ENCODE measurements at places on chromosomes 13 and 19. TPM values are rescaled to one million over a fixed set of nuclear protein-coding genes. Genes with fewer than 3 reads are reported as not detected.

- no peak for DNase-seq
Observed at GRCh38 chr13:113190181-113190580, 18.3 kb downstream of the PCID2 start.

DNA sequence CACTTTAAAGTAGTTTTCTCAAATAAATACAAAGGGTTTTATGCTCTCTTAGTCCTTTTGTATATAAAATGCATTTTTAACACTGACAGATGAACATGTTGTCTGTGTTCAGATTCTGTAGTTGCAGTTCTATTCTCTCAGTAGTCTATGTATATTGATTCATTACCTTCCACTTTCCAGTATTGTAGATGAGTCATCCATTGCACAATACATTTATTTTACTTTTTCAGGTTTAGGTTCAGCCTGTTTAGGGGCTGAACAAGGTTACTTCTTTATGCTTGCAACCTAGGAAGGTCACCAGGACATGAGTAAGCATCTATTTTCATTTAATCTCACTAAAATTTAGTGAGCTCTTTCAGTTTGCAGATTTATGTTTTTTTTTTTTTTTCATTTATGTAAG lies 173.6 kb downstream of the NALCN start:
- DNase-seq: no peak

THSD1 gene
- total RNA-seq: 26.4 TPM

AMER2 gene
- not detected for total RNA-seq

DNA sequence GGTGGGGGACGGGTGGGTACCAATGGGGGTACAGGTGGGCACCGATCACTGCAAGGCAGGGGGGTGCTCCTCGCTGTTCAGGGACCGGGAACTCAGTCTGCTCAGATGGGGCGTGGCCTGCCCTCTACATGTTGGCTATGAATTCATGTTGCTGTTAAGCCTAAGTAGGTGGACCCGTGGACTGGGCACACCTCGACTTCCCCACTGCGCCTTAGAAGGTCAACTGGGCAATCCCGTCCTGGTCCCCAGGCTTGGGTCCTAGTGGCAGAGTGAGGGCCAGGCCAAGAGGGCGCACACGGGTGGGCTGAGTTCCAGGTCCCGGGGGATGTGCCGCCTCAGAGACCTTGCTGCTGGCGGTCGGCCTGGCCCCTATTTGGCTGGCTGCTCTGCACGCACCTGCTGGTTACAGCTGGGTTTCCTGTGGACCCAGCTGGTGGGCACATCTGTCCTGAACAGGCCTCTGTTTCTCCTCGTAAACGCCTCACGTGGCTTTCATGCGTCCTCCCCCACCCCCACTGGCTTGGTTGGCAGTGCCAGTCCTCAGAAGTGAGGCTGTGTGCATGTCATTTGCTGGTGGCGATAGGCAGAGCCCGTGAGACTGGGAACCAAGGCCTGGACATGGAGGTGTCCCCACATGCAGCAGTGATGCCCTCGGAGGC lies 13.5 kb upstream of the ZNF554 start:
- no peak for DNase-seq

MUC16 gene
- total RNA-seq: not detected

RXFP2 gene
- not detected for total RNA-seq

DNA sequence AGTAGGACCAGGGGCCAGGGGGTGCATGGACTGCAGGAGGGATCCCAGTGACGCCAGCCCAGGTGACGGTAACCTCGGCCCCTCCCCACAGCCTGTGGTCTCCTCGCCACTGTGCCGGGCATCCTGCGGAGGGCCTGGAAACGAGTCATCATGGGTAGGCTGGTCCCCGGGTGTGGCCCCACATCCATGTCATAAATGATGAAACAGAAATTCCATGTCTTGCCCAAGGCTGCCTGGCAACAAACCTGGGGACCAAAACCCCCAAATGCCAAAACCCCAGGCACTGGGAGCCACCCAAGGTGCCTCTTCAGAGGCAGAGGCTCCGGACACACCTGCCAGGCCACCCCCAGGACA lies 20.9 kb downstream of the MAP2K2 start:
- no peak for DNase-seq

PEPD gene
- total RNA-seq: 93.1 TPM

- DNase-seq: no peak
Observed at GRCh38 chr19:15859187-15859586, 38.7 kb downstream of the CYP4F2 start.

GRCh38 chr19:28416245-28416644 lies 796.7 kb downstream of the UQCRFS1 start:
- no peak for DNase-seq

DNA sequence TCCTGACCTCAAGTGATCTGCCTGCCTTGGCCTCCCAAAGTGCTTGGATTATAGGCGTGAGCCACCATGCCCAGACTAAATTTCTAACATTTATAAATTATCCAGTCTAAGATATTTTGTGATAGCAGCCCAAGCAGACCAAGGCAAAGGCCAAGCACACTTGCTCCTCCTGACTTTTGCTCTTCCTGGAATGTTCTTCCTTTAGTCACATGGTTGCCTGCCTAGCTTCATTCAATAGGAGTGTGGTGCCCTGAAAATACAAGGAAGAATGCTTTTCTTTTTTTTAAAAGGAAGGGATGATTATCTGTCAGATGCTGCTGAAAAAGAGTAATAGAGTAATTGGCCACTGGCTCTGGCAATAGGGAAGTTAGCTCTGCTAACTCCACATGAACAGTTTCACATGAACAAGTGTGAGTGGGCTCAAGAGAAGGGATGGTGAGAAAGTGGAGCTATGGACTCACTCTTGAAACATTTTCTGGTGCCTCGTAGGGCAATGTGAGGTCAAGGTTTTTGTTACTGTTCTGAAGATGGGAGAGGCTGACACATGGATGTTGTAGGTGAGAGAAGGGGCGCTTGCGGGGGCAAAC lies 47.1 kb downstream of the USPL1 start:
- no peak for DNase-seq

MAMSTR gene
- total RNA-seq: 0.29 TPM

DNA sequence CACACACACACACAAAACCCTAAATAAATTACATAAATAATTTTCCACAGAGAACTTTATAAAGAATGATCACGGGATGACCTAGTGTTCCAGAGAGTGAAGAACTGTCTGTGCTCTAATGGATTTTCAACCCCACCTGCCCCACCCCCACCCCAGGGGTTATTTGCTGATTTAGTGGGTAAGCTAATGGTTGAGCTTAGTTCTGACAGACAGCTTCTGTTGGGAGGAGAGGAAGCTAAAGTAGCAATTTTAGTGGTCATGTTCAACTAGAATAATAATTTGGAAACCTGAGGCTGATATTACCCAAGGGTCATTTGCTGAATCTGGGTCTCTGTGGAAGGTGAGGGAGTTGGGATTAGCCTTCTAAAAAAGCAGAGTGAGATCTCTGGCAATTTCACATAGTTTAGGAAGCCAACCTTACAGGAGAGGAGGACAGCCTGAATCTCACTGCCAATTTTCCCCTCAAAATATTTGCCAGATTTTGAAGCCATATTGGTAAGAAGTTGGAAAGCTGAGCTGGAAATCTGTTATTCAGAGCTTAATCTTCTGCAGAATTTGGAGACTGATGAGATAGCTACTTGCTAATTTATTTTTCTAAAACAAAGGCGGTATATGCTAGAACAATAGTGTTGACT lies 68.7 kb downstream of the POSTN start:
- DNase-seq: no peak

DNA sequence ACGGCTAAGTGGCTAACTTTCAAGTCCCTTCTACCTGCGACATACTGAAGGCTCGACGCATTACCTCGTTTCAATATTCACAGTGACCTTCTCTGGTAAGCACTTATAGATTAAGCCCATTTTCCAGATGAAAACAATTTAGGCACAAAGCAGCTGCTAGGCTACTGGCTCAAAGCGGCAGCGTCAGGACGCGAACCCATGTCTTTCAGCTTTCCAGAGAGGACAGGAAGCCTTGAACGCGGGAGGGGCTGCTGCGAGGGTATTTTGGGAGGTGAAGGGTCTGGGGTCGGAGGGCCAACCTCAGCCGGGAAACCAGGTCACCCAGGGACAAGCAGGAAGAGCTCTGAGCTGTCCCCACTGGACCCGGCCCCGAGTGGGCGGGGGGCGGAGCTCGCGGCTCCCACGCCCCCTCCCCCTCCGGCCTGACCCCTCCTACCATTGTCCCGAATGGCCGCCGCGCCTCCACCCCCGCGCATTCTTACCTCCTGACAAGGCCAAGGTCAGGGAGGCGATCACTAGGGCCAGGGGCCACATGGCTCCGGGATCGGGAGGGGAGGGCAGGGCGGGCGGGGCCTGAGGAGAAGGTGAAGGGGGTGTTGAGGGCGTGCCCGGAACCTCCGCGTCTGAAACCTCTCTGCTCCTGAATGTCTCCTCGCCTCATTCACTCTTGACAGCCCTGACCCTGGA lies at the start of gene KLK13:
Gene KLK13 (minus strand): TSS at position 559 of the 687 bp plus-strand sequence. CDS start 25 bp downstream, at position 534.
- no peak for DNase-seq

GRCh38 chr13:80437231-80437630 lies 96.3 kb upstream of the SPRY2 start:
- DNase-seq: no peak

DNA sequence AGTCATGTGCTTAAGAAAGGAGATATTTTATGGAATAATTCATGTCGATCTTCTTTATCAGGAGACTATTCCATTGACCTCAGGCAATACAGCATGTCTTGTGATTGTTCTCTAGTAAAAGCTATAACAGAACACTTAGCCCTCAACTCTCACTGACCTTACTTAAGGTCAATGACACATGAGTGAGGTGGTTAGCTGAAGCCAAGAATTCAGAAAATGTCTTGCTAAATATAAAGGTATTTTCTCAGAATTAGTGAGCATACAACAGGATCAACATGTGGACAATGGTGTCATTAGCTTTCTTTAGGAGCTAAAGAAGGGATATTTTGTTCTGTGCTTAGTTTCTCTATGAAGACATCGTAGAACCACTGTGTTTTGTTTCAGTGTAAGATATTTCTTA lies 1730.4 kb upstream of the SLC10A2 start:
- no peak for DNase-seq

DNA sequence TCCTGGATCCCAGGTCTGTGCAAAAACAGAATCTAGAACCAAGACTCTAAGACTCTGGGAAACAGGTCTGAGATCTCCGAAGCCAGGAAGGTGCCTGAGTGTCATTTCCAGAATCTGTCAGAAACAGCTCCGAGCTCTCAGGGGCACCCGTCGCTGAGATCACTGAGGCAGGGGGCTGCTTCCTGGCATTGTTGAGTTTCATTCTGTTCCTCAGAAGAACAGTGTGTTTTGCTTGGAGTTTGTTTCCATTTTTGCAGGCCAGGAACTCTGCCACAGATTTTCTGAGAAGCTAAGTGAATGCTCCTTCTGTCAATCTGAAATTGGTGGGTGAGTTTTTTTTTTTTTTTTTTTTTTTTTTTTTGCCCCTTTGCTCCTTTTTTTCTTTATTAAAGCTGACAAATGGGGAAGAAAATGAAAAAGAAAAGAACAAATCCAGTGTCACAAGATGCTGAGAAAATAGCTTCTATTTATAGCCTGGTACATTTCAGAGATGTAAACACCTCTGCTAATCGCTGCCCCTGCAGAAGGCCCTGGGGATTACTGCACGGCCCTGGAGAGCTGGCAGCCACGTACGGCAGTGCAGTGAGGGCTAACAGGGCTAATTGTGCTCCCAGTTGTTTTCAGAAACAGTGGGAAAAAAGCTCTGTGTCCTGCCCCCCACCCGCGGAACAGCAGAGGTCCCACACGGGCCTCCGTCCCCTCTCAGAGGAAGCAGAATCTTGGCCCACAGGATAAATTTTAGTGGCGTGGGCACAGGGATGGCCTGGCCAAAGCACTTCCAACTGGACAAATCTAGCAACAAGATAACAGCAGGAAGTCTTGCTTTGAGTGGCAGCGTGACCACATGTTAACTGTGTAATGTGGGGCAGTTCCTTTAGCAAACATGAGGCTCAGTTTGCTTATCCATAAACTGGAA lies 237.6 kb upstream of the IRS2 start:
- DNase-seq: no peak

PSG1 gene
- 2.0 TPM for total RNA-seq

DNA sequence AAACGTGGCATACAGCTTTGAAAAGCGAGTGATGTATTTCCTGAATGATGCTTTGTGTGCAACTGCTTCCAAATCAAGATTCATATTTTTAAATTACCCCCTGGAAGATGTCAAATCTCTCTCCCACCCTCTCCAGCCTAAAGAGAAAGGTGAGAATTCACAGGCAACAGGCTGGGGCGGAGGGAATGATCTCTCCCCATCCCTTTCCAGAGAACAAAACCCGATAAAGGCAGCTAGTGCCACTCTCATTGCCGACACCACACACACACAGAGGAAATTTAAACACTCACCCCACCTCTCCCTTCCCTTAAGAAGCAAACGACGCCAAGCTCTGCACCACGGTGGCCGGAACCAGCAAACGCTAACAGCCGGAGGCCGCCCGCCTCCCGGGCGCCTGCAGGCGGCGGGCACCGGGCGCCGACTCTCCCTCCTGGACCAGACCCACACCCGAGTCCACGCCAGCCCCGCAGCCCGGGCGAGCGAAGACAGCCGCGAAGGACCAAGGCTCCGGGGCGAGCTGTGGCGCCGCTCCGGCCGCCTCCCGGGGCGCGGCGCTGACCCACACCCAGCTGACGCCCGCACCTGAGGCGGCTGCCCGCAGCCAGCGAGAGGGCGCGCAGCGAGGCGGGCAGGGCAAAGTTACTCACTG lies 477 bp downstream of the LNX2 start:
- no peak for DNase-seq

DNA sequence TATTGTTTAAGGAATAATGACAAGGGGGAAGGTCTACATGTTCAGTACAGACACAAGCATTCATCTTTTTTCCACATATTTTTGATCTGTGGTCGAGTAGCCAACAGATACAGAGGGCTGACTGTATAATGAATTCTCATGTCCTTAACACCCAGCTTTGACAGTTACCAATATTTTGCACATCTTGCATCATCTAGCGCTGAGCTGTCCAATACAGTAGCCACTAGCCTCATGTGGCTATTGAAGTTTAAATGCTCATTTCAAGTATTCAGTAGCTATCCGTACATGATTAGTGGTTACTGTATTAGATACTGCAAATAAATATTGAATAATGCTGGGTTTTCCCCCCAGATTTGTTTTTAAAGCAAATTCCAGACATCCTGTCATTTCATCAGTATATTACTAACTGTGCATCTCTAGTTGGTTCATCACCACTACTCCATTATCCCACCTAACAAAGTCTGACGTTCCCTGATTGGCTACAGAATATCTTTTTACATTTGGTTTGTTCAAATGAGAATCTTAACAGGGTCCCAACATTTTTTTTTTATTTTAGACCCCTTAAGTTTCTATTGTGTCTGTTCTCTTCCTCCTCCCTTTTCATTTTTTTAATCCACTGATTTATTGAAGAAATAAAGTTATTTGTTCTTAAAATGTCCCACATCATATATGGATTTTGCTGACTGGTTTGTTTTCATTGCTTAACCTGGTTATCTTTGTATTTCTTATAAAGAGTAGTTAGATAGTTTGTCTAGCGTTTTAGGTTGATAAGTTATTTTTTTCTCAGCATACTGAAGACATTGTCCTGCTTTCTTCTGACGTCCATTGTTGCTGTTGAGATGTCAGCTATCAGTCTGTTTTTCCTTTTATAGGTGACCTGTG lies 8.2 kb downstream of the ZNF177 start:
- no peak for DNase-seq

All from glomerular endothelial cell (primary cell).